Lung microvascular endothelial cell (primary cell): ENCODE measurements at places on chromosomes 3 and 15.

DNA sequence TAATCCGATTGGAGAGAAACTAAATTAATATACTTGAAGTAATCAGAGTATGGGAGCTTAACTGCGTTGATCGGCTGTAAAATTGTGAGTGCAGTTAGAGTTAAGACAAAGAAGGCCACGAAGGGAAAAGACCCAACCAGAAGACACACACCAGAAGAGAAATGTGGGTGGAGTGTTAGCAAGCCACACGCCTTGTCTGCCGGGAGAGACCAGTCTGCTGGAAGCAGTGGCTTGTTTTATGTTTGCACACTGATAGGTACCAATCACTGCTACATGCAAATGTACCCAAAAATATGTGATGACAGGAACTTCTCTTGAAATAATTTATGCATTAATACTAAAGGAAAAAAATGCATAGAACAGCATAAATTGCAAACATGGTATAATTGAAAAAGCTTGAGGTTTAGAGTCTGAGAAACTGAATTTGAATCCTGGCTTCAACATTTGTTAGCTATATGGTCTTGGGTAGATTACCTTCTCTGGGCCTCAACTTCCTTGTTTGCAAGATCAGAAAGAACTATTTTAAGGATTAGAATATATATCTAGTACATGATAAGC is 23.1 kb downstream of the EEFSEC start:
- DNase-seq = no peak

DNA sequence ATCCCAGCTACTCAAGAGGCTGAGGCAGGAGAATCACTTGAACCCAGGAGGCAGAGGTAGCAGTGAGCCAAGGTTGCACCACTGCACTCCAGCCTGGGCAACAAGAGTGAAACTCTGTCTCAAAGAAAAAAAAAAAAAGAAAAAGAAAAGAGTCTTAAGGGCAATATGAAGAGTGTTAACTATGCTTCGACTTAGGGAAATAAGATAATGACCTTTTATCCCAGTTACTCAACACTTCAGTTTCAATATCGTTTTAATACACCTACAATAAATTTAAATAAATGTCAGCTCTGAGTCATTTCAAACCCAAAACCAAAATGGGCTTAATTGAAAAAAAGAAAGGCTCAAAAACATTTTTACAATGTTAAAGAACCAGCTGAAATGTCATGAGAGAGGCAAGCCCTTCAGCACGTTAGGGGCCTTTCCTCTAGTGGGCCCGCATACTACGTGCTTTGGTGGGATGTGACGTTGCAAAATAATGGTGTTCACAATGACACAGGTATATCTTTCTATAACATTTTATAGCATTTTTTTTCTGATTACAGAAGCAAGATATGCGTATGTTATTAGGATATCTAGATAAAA is 15.3 kb downstream of the FYCO1 start:
- no peak for DNase-seq

- no peak for DNase-seq
Measured at GRCh38 chr15:87047203-87047965, 967.7 kb downstream of the AGBL1 start.

DNA sequence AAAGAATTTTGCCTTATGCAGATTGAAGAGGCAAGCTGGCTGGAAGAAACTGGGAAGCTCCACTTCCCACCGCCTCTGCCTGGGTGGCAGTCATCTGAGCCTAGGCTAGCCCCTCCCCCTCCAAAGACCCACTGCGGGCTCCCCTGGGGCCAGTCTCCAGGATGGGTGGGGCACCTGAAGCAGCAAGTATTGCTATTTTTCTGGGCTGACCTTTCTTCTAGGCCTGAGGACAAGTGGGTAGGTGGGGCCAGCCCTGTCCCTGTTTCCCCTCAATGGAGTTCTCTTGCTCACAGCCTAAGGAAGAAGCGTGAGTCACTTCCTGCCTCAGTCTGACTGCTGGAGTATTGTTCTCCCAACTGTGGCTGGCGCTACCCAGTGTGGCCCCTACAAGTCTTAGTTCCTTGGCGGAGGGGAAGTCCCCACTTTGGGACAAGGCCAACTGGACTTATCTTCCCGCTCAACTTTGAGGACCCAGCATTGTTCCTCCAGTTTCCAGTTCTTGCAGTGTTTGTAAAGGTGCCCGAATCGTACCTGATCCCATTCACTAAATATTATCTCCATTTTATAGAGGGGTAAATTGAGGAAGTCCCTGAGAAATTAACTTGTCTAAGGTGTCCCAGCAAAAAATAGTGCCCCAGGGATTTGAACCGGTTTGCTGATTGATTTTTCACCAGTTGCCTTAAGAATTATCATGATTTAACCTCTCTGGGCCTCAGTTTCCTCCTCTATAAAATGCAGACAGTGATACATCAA is 1.4 kb downstream of the FURIN start:
- peak; percentile 67 for DNase-seq

- DNase-seq = no peak
Measured at GRCh38 chr15:47288794-47289193, 428.5 kb upstream of the SEMA6D start.

GRCh38 chr3:23840521-23840920 is 34.8 kb downstream of the UBE2E1 start:
- no peak for DNase-seq

GRCh38 chr3:188343894-188344293 is 189.9 kb downstream of the LPP start:
- no peak for DNase-seq

GRCh38 chr3:14652-15051 is 181.9 kb upstream of the CHL1 start:
- DNase-seq = no peak
